ENCODE measurements at places on chromosomes 11 and 22. TPM values are rescaled to one million over a fixed set of nuclear protein-coding genes. Genes with fewer than 3 reads are reported as not detected.
A peak's percentile ranks its signal among the peaks of the same experiment; 100 is the strongest.

GVQW3 gene
- 0.99 TPM for total RNA-seq

DNA sequence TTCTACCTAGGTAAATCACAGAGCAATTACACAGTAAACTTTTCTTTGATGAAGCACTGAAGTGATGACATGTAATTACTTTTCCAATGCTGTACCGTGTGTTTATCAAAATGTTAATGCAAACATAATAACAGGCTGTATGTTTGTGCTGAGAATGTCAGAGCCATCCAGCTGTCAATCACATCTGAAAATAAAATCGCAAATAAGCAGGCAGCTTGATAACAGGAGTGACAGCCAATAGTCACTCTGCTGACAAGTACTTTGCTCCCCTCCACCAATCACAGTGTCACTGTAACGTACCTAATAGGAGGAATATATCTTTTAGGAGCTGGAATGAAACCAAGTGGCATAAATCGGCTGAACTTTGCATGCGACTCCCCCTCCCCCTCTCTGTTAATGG, 119.7 kb downstream of the KIRREL3 start:
- H3K36me3 ChIP-seq: no peaks in the 10 kb centered on the region
- H3K27me3 ChIP-seq: no peaks in the 10 kb centered on the region
- H3K4me1 ChIP-seq: no peaks in the 10 kb centered on the region
- H3K27ac ChIP-seq: no peak overlapping the region

GRCh38 chr11:116721988-116722387, 50.8 kb downstream of the BUD13 start:
- peaks cover 2% of the 10 kb centered on the region for H3K27me3 ChIP-seq
- DNase-seq: no peak
- H3K4me3 ChIP-seq: no peak overlapping the region
- no peak overlapping the region for H3K27ac ChIP-seq
- H3K4me1 ChIP-seq: no peaks in the 10 kb centered on the region

DNA sequence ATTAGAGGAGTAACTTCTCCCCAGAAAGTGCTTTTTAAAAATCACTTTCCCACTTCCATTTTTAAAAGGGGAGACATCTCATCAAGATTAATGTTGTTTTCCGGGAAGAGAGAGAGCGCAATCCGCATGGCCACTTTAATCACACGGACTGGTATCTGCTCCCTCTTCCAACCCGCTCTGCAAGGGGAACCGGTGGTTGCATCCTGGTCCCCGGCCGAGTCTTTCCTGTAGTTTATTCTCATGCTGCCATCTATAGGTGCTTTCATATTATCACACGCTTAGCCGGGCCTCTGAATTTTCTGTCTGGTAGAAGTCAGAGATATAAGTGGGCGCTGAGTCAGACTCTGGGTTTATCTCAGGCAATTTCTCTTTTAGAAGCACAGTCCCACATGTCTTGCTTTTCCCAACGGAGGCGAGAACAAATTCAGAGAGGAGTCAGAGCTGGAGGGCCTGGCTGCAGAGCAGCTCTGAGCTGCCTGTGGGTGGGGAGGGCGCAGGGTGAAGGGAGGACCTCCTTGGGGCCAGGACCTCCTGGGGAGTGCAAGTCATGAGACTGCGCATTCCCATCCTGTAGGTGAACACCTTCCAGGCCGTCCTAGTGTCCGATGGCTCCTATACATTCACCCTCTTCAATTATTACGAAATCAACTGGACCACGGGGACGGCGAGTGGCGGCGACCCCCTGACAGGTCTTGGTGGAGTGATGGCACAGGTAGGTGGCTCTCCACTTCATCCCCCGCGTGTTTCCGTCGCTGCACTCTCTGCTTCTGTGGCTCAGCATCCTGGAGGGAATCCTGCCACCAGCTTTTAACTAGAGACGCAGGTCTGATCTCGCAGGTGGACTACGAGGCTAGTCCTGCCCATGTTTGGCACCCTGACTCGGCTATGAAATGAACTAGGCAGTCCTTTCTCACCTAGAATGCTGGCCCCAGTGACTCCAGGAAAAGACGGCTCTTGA, 11.7 kb downstream of the TECTA start:
- no peaks in the 10 kb centered on the region for H3K27me3 ChIP-seq
- DNase-seq: peak; percentile 54
- H3K36me3 ChIP-seq: no peaks in the 10 kb centered on the region
- H3K4me1 ChIP-seq: peaks cover 8% of the 10 kb centered on the region

DEFB131B gene
- not detected for total RNA-seq

HOATZ gene
- not detected for total RNA-seq

GRCh38 chr11:69770540-69770939, 4.6 kb downstream of the FGF4 start:
- peaks cover 32% of the 10 kb centered on the region for H3K27me3 ChIP-seq
- H3K36me3 ChIP-seq: no peaks in the 10 kb centered on the region
- DNase-seq: no peak

PSMD13 gene
- total RNA-seq: 168 TPM

GRCh38 chr22:47287516-47287915, 525.1 kb downstream of the TBC1D22A start:
- no peak for DNase-seq
- H3K27ac ChIP-seq: no peak overlapping the region
- H3K27me3 ChIP-seq: no peaks in the 10 kb centered on the region
- H3K4me1 ChIP-seq: no peaks in the 10 kb centered on the region

- H3K36me3 ChIP-seq: no peaks in the 10 kb centered on the region
- no peak overlapping the region for H3K27ac ChIP-seq
- no peaks in the 10 kb centered on the region for H3K27me3 ChIP-seq
- H3K4me1 ChIP-seq: no peaks in the 10 kb centered on the region
Measured at GRCh38 chr22:33160525-33160924, 102.3 kb upstream of the SYN3 start.

DNA sequence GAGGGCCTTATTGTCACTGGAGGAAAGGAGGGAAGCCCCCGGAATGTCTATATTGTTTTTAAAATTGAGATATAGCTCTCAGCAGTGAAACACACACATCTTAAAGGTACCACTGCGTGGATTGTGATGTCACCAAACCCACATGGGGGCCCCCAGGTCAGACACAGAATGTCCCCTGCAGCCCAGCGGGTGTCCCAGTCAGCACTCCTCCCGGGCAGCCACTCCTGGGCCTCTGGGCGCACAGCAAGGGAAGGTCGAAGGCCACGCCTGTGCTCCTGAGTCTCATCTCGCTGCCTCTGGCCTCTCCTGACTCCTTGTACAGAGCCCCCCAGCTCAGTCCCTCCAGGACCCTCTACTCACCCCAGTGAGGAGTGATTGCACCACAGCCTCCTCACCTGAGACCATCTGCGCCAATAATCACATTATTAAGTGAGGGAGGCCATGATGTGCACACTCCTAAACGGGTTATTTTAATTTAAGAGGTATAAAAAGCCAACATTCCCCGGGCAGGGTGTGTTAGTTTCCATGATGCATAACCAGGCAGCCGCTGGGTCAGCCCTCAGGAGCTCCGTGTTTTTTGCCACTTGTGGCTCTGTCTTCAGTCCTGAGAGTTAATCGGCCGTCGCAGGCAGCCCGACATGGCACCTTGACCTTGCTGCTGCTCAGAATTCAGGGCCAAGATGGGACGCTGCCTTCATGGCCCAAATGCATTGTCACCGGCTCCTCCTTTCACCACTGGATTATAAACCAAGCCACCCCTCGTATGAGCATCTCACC, 1089.3 kb downstream of the BRD1 start:
- H3K4me3 ChIP-seq: no peak overlapping the region
- H3K27ac ChIP-seq: no peak overlapping the region
- no peak for DNase-seq
- no peaks in the 10 kb centered on the region for H3K36me3 ChIP-seq

DNA sequence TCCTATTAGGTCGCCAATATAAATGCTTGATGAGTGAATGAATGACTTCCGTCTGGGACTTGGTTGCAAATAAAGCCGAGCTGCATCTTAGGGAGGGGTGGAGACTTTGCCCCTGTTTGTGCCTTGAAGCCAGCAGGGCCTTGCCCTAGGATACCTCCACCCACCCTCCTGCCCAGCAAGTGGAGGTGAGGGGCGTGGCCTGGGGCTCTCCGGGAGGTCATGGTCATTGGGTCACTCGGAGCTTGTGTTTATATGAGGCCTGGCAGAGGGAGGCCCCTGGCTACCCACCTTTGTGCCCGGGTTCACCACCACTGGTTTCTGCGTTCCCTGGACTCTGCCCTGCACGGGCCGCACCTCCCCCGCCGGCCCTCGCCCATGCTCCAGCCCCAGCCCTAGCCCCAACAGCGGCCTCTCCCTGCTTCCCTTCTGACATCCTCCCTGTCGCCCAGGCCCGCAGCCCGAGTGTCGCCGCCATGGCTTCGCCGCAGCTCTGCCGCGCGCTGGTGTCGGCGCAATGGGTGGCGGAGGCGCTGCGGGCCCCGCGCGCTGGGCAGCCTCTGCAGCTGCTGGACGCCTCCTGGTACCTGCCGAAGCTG, 4.3 kb downstream of the MPST start:
- DNase-seq: no peak
- H3K4me3 ChIP-seq: no peak overlapping the region
- peaks cover 4% of the 10 kb centered on the region for H3K4me1 ChIP-seq
- H3K27ac ChIP-seq: no peak overlapping the region
- peaks cover 30% of the 10 kb centered on the region for H3K36me3 ChIP-seq

DNA sequence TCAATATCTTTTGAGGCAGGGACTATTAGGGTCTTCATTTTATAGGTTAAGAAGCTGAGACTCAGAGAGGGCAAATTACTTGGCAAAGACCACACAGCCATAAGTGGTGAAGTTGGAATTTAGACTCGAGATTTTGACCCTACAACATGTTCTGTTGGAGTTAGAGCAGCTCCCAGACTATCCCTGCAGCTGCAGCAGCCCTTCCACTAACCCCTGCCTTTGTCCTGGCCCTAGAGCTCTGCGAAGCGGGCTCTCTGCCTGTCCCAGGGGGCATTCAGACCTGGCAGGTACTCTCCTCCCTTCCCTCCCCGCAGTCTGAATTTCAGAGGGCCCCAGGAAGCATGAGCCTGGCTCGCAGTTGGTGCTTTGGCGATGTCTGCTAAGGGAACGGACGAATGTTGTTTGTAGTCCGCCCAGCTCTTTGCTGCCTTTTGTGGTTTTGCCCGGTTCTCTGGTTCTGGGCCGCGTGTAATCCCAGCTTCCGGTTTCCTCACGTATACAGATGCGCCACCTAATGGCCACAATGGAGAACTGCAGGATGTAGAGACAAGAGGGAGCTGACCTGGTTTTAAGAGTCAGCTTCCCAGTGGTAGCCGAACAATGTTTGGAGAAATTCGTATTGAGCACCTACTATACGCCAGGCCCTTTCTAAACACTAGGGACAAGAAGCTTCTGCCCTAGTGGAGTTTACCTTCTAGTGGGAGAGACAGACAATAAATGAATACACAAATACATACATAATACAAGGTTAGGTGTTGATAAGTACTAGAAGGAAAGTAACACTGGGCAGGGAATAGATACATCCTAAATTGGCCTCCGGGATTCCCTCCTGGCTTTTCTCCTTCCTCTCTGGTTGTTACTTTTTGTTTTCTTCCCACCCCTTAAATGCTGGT, 125.2 kb downstream of the ST3GAL4 start:
- no peaks in the 10 kb centered on the region for H3K36me3 ChIP-seq
- H3K27ac ChIP-seq: no peak overlapping the region
- no peaks in the 10 kb centered on the region for H3K4me1 ChIP-seq

DNA sequence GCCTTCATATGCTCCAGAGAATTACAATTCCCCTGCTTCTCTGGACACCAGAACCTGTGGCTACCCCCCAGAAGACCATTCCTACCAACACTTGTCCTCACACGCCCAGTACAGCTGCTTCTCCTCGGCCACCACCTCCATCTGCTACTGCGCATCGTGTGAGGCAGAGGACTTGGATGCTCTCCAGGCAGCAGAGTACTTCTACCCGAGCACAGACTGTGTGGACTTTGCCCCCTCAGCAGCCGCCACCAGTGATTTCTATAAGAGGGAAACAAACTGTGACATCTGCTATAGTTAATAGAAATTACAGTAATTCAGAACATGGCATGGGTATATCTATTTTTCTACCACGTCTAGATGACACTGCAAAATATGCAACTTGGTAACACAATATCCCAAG, 9.8 kb downstream of the POU2AF3 start:
- H3K27me3 ChIP-seq: peaks cover 4% of the 10 kb centered on the region
- H3K27ac ChIP-seq: no peak overlapping the region
- H3K36me3 ChIP-seq: no peaks in the 10 kb centered on the region
- DNase-seq: no peak
